ENCODE measurements at places on chromosomes 2 and 18. TPM values are rescaled to one million over a fixed set of nuclear protein-coding genes. Genes with fewer than 3 reads are reported as not detected.

CYRIA gene
- total RNA-seq: 0.44 TPM

CXCR4 gene
- 1.3 TPM for total RNA-seq

SP140 gene
- total RNA-seq: 2.6 TPM

- no peak for DNase-seq
Measured at GRCh38 chr2:123043458-123043857, 981.6 kb upstream of the CNTNAP5 start.

GRCh38 chr2:228507231-228507824 lies 325.8 kb upstream of the SPHKAP start:
- no peak for DNase-seq

USP34 gene
- total RNA-seq: 76.3 TPM

ADGRF3 gene
- not detected for total RNA-seq

- no peak for DNase-seq
Measured at GRCh38 chr2:229660391-229660790, 54.0 kb downstream of the DNER start.

- no peak for DNase-seq
Measured at GRCh38 chr2:59787095-59787494, 766.4 kb downstream of the BCL11A start.

- DNase-seq: no peak
Measured at GRCh38 chr18:8766559-8767293, 61.4 kb downstream of the MTCL1 start.

GRP gene
- not detected for total RNA-seq

- no peak for DNase-seq
Measured at GRCh38 chr2:113842919-113843736, 46.8 kb upstream of the ACTR3 start.

TMEM247 gene
- not detected for total RNA-seq

GRCh38 chr2:25280051-25280687 lies 61.6 kb downstream of the DNMT3A start:
- no peak for DNase-seq

GRCh38 chr2:237734905-237735623 lies 63.5 kb upstream of the RBM44 start:
- DNase-seq: no peak

OSR1 gene
- total RNA-seq: 2.6 TPM

- DNase-seq: no peak
Measured at GRCh38 chr2:26898480-26899078, 50.6 kb downstream of the DPYSL5 start.

GRCh38 chr2:241344925-241345651 lies 11.0 kb upstream of the FARP2 start:
- DNase-seq: no peak

GRCh38 chr2:138252587-138252986 lies 249.0 kb upstream of the SPOPL start:
- no peak for DNase-seq

DNA sequence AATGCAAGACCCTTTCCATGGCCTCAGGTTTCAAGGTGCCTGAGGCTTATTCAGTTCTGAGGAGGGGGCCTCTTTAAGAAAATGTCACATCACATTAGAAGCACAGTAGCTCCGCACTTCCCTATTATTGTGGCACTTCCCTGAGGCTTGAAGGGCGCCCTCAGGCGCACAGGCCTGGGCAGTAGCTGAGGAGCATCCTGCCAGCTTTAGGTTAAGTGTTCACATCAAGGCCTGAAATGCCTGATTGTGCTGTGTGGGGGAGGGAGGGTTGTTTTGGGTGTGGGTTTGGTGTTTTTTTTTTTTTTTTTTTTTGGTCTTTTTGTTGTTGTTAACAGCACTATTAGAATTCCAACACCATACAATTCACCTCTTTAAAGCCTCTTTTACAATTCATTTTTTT lies 107.9 kb downstream of the CABLES1 start:
- DNase-seq: no peak

- DNase-seq: no peak
Measured at GRCh38 chr2:188645986-188646385, 328.2 kb upstream of the COL3A1 start.

DNA sequence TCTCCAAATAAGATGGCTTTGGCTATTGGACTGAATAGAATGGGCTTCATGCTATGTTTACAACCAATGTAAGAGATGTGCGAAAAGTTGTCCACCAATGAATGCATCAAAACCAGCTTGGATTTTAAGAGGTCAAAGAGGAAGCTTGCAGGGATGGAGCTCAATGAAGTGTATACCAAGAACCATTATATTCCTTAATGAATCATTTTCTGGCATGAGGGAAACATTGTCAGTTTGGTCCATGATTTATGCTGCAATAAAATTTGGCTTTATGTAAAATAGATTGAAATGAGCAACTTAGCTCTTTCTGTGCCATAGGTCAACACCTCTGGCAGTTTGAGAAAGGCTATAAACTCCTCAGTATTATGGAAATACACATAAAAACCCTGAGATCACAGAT lies 107.3 kb downstream of the SH3BP4 start:
- no peak for DNase-seq

GRCh38 chr2:185433824-185434223 lies 304.8 kb upstream of the FSIP2 start:
- DNase-seq: no peak

GRCh38 chr2:61328707-61329251 lies 142.1 kb downstream of the USP34 start:
- peak; percentile 12 for DNase-seq

GRCh38 chr2:12131975-12132374 lies 385.5 kb downstream of the LPIN1 start:
- DNase-seq: no peak

- DNase-seq: no peak
Measured at GRCh38 chr2:10009271-10009810, 34.0 kb upstream of the KLF11 start.

- no peak for DNase-seq
Measured at GRCh38 chr2:68416081-68416675, 50.9 kb downstream of the FBXO48 start.

DNA sequence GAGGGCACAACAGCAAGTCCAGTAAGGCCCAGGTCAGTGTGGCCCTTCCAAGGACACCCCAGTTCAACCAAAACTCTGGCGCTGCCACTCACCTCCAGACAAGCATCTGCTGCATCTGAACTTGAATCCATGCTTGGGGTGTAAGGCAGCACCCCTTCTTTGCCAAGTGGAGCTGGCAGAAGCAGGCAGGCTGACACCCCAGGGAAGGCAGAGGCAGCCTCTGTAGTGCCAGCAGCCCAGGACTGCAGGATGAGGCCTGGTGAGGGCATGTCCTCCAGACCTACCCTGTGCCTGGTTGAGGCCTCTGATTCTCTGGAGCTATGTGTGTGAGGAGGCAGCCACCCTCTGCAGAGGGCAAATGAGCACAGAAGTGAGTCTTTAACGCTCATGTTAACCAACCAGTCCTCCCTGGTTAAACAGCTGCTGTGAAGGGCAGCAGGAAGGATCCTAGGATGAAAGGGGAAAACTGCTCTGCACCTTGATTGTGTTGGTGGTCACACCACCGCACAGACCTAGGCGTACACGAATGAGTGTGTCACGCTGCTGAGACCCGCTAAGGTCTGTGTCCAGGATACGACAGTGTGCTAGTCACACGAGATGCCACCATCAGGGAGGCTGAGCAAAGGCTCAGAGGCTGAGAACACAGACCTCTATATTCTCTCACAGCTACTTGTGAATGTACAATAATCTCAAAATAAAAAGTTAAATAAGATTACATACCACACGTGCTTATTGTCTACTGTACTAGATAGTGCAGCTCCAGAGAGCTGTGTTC lies 2.2 kb downstream of the PARD6G start:
- no peak for DNase-seq

KLHL30 gene
- total RNA-seq: 0.61 TPM

PARD6G gene
- 12.8 TPM for total RNA-seq

GRCh38 chr2:220509966-220510365 lies 882.5 kb downstream of the SLC4A3 start:
- DNase-seq: no peak

GAD1 gene
- total RNA-seq: 11.0 TPM

DNA sequence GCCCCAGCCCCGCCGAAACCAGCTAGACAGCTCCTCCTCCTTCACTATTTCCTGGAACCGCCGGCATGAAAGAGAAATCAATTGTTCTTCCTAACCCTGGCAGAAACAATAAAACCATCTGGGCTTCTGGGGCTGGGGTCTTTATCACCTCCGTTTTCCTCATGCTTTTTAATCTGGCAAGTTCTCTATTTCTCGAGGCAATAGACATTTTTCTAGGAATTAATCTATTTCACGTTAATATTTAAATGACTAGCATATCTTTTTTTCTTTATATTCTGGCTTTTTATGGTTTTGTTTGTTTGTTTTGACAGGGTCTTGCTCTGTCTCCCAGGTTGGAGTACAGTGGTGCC lies 1.4 kb upstream of the KIF1A start:
- DNase-seq: no peak

DNA sequence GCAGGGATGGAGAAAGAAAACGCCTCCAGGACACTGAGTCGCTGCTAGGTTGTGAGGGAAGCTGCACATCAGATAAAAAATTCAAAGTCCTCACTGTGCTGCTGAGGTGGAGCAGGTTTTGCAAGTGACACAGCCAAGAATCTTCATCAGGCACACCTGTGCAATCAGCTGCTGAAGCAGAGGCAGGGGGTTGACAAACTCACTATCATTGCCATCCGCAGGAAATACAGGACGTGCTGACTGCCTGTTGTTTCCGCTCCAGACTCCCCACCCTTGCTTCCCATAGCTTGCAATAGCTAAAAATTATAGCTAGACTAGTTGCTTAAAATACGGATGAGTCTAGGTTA lies 147.8 kb upstream of the FHL2 start:
- DNase-seq: no peak

DNA sequence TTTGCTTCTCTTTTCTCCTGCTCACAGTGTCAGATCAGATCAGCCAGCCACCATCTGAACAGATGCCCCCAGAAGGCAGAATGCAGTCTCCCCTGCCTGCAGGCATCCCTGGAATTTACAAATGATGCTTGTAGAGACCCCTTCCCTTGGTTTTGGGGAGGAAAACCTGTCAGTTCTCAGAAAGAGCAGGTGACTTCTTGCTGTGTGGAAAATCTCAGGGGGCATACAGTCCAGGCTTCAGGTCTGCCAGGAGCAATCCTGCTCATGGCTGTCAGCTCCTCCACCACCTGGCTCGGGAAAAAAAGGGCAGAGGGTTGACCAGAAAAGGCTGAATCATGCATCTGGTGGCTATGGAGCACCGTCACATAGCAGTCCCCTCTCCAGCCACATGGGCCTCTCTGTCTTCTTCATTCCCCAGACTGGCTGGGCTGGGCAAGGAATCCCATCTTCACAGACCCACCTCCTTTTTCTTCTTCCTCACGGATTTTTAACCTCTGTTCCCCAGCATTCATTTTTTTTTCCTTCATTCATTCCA lies 107.0 kb downstream of the KCNF1 start:
- DNase-seq: no peak

DNA sequence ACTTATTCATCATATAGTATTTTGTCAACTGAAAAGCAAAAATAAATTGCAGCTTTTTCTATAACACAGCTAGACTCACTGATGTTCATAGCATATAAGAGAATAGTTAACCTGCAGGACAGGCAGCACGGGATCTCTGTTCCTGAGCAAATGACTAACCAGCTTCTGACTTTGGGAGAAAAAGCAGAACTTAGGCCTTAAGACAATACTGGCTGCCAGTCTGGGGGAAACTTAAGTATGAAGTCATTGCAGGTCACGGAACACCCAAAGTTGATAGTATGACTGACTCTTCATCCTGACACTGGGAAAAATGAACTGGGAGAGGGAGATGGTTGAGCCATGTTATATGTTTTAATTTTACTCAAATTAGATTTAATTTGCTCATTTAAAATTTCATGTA lies 113.0 kb downstream of the DPP4 start:
- no peak for DNase-seq

SLC5A7 gene
- total RNA-seq: not detected

PROM2 gene
- total RNA-seq: 11.9 TPM

Measured in HCT116 (cell line).